ENCODE measurements at places on chromosomes 3 and 15. TPM values are rescaled to one million over a fixed set of nuclear protein-coding genes. Genes with fewer than 3 reads are reported as not detected.

DNA sequence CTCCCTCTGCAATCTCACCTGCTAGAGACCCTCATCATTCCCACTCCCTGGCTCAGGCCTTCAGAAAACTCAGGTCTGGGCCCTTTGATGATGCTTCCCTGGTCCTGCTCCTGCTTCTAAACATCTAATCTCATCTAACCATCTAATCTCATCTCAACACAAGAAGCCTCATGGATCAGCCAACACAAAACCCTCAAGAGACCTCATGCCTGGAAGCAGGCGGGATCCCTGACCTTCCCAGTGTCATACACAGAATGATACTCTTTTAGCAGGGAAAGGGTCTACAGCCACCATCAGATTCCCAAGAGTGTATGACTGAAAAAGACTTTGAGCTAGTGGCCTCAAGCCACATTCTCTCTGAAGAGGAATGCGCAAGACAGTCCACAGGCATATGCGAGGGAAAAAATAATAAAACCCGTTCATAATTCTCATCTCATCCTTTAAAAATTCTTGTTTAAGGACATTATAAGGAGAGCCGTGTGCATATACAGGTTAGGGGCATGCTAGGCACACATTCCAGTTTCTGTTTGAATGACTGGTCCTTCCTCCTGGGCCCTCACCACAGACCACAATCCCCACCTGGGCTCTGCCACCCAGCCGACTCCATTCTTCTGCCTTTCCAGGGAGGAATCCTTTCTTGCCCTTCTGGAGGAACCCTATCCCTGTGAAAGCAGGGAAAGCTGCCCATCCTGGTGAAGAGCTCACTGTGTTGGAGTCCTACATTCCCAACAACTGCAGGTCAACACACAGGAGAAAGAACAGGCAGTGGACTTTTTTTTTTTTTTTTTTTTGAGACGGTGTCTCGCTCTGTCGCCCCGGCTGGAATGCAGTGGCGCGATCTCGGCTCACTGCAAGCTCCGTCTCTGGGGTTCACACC, 2.2 kb downstream of the ZXDC start:
- no peaks in the 10 kb centered on the region for H3K27me3 ChIP-seq
- H3K27ac ChIP-seq: peak overlapping the region; percentile 59
- DNase-seq: peak; percentile 51
- peaks cover 13% of the 10 kb centered on the region for H3K36me3 ChIP-seq
- peak overlapping the region; percentile 70 for H3K4me3 ChIP-seq
- peaks cover 51% of the 10 kb centered on the region for H3K4me1 ChIP-seq

AGBL1 gene
- total RNA-seq: not detected

- peak overlapping the region; percentile 11 for H3K27ac ChIP-seq
- DNase-seq: peak; percentile 66
- H3K4me3 ChIP-seq: no peak overlapping the region
- peaks cover 10% of the 10 kb centered on the region for H3K36me3 ChIP-seq
- H3K4me1 ChIP-seq: peaks cover 37% of the 10 kb centered on the region
Measured at GRCh38 chr3:122560680-122561079, 3.4 kb downstream of the PARP9 start.

DNAJC19 gene
- 37.7 TPM for total RNA-seq

ROPN1 gene
- not detected for total RNA-seq

DNA sequence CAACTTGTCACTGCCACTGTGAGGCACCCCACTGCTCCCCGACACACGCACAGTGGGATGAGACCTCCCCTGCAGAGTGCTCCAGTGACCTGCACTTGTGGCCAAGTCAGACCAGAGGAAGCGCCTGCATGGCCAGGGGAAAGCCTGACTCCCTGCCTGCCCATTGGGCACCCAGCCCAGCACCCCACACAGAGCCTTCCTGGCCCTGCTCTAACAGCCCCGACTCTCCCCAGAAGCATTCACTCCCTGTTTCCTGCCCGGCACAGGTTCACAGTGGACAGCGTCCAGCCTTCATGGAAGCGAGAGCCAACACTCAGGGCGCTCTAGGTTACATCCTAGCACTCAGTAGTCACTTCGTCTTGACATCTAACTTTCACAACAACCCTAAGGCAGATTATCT, 27.8 kb downstream of the RBPMS2 start:
- H3K4me1 ChIP-seq: no peaks in the 10 kb centered on the region
- DNase-seq: no peak
- H3K4me3 ChIP-seq: no peak overlapping the region
- H3K27me3 ChIP-seq: peaks cover 4% of the 10 kb centered on the region
- no peaks in the 10 kb centered on the region for H3K36me3 ChIP-seq

TAGLN3 gene
- total RNA-seq: not detected

DNA sequence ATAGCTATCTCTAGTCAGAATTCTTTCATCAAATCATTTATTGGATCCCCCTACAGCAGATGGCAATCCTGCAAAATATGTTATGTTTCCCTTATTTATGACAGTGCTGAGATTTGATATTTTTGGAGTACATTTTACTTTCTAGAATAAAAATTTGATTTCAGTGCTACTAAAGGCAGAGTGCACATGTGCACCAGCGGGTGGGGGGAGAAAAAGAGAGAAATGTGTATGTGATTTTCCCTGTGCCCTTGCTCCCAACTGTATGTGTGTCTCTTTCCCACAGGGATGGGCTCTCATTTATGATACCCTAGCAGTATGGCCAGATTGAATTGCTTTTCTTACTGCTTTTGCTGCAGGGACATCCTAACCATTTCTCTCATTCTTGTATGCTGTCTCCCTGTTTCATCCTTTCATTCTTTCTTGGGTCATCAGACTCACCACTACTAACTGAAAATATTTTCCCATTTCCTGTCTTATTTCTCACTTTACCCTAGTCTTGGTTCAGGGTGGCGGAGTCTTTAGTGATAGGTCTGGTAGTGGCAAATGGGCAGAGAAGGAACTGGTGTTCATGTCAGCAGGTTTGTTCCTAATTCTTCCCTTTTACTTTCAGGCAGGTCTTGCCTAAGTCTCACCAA, 140.7 kb downstream of the TCF12 start:
- H3K36me3 ChIP-seq: no peaks in the 10 kb centered on the region
- peaks cover 31% of the 10 kb centered on the region for H3K4me1 ChIP-seq
- no peak for DNase-seq
- no peak overlapping the region for H3K4me3 ChIP-seq
- H3K27ac ChIP-seq: no peak overlapping the region
- H3K27me3 ChIP-seq: no peaks in the 10 kb centered on the region

DNA sequence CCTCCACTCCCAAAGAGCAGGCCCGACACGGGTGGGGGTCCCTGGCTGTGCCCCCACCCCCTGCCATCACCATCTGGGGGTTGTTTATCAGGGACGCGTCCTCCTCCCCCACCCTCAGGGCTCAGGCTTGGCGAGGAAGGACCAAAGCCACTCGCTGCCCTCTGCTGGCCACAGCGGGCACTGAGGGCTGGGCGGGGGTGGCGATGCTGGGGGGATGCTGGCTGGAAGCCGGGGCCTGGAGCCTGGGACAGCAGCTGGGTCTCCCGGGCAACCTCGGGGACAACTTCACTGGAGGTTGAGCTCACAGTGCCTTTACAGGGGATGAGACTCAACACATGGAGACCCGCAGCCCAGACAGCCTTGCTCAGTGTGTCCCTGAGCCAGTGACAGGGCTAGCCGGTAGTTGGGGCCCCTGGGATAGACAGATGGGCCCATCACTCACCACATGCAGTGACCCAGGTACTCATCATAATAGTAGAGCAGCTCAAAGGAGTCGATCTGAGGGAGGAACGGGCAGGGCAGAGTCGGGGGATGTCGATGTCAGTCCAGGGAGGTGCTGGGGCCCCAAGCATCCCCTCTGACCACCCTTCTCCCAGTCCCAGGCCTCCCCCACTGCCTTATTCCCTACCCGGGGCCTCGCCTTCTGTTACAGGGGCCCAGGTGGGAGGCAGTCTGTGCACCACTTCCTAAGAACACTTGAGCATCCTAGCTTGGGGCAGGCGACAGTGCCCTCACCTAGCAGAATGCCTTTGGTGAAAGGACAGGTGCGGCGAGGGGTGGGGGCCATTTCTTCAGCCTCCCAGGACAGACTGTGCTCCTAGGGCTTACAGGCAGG, 5.9 kb upstream of the CALML4 start:
- H3K27me3 ChIP-seq: no peaks in the 10 kb centered on the region
- no peak overlapping the region for H3K27ac ChIP-seq
- no peaks in the 10 kb centered on the region for H3K36me3 ChIP-seq
- DNase-seq: no peak
- peaks cover 5% of the 10 kb centered on the region for H3K4me1 ChIP-seq
- no peak overlapping the region for H3K4me3 ChIP-seq

- no peak for DNase-seq
- H3K36me3 ChIP-seq: no peaks in the 10 kb centered on the region
- H3K4me3 ChIP-seq: no peak overlapping the region
- no peak overlapping the region for H3K27ac ChIP-seq
Measured at GRCh38 chr15:80580106-80580505, 115.0 kb upstream of the ABHD17C start.

CAPN3 gene
- 5.8 TPM for total RNA-seq

GRCh38 chr3:59531066-59531745, 481.4 kb upstream of the CFAP20DC start:
- H3K27me3 ChIP-seq: peaks cover 8% of the 10 kb centered on the region
- peaks cover 3% of the 10 kb centered on the region for H3K4me1 ChIP-seq
- H3K36me3 ChIP-seq: peaks cover 2% of the 10 kb centered on the region
- no peak overlapping the region for H3K27ac ChIP-seq

DNA sequence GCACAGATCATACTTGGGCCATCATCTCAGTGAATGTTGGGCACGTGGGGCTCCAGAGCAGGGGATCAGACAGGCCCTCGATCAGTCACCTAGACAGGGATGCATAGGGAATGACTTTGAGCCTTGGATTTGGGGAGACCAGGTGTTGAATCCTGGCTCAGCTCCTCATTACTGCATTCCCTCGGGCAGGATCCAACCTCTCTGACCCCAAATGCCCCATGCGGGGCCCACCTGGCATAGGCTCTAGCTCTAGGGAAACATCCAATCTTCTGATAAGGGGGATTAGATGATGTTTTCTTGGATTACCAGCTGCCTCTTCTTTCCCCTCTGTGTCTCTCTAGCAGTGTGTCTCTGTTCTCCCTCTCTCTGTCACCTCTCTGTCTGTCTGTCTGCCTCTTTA, 22.7 kb downstream of the LOXL1 start:
- H3K36me3 ChIP-seq: no peaks in the 10 kb centered on the region
- DNase-seq: no peak
- H3K4me1 ChIP-seq: peaks cover 12% of the 10 kb centered on the region
- H3K27ac ChIP-seq: no peak overlapping the region
- H3K4me3 ChIP-seq: no peak overlapping the region

DNA sequence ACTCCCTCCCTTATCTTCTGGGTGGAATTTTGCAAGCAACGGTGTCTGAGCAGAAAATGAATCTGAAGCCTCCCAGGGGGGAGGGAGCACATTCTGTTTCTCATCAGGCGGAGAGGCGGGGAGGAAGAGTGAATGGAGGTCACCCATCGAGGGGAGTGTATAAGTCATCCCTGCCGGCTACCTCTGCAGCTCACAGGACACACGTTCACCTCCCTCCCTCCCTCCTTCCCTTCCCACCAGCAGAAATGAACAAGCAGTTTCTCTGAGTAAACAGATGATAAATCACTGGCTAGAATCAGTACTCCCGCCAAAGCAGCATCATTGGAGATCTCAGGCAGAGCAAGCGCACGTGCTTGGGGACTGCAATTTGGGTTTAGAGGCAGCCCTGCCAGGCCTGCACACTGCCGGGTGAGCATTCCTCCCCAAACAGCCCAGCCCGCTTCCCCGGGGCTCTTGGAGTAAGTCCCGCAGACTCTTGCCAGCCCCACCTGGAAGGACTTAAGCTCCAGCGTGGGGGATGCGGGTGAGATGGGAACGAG, 38.3 kb downstream of the CPN2 start:
- no peak overlapping the region for H3K4me3 ChIP-seq
- no peaks in the 10 kb centered on the region for H3K36me3 ChIP-seq
- no peak for DNase-seq
- H3K4me1 ChIP-seq: peaks cover 11% of the 10 kb centered on the region
- peaks cover 36% of the 10 kb centered on the region for H3K27me3 ChIP-seq
- no peak overlapping the region for H3K27ac ChIP-seq

DNA sequence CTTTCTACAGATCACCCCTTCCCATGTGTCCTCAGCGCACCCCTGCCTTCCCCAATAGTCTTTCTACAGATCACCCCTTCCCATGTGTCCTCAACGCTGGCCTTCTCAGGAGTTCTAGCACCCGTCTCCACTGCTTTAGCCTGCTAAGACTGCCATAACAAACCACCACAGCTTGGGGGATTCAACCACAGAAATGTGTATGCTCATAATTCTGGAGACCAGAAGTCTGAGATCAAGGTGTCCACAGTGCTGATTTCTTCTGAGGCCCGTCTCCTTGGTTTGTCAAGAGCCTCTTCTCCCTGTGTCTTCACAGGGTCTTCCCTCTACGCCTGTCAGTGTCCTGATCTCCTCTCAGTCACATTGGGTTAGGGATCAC, 68.1 kb upstream of the CGNL1 start:
- no peak overlapping the region for H3K4me3 ChIP-seq
- peaks cover 18% of the 10 kb centered on the region for H3K27me3 ChIP-seq
- H3K4me1 ChIP-seq: peaks cover 5% of the 10 kb centered on the region
- H3K27ac ChIP-seq: no peak overlapping the region
- H3K36me3 ChIP-seq: no peaks in the 10 kb centered on the region
- no peak for DNase-seq

DNA sequence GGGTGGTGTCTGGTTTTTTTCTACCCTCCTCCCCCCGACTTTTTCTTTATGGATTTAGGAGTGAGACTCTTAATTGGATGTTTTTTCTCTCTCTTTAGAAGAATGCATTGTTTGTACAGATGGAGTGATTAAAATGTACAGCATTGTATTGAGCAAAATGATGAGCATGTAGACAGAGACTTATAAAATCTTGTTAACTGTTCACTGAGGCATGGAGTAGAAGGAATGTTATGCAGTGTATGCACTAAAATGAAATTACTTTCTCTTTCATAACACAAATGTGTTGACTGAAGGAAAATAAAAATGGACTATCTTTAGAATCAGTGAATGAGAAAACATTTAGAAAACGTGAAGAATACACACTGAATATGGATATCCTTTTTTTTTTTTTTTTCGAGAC, 39.8 kb downstream of the ZFAND6 start:
- DNase-seq: no peak
- no peak overlapping the region for H3K27ac ChIP-seq
- no peaks in the 10 kb centered on the region for H3K36me3 ChIP-seq
- peaks cover 22% of the 10 kb centered on the region for H3K4me1 ChIP-seq
- H3K4me3 ChIP-seq: no peak overlapping the region
- H3K27me3 ChIP-seq: no peaks in the 10 kb centered on the region

DNA sequence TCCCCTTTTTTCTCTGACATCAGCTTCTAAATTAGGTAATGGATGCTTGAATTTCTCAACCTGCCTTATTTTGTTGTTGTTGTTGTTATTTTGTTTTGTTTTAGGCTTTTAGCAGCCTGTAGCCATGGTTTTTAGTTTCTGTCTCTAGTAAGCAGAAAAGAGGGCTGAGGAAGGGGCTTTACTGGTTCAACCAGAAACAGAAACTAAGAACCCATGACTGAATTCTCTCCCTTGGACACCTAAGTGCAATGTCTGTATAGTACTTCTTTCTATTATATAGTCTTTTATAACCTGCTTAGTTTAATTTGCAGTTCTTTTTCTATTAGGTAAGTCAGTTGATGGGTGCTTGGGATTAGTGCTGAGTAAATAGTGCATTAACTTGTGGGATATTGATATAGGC, 129.0 kb downstream of the BBX start:
- no peaks in the 10 kb centered on the region for H3K36me3 ChIP-seq
- H3K4me1 ChIP-seq: peaks cover 6% of the 10 kb centered on the region
- DNase-seq: no peak
- H3K27me3 ChIP-seq: no peaks in the 10 kb centered on the region
